ENCODE measurements at places on chromosomes 1 and 21.

DNA sequence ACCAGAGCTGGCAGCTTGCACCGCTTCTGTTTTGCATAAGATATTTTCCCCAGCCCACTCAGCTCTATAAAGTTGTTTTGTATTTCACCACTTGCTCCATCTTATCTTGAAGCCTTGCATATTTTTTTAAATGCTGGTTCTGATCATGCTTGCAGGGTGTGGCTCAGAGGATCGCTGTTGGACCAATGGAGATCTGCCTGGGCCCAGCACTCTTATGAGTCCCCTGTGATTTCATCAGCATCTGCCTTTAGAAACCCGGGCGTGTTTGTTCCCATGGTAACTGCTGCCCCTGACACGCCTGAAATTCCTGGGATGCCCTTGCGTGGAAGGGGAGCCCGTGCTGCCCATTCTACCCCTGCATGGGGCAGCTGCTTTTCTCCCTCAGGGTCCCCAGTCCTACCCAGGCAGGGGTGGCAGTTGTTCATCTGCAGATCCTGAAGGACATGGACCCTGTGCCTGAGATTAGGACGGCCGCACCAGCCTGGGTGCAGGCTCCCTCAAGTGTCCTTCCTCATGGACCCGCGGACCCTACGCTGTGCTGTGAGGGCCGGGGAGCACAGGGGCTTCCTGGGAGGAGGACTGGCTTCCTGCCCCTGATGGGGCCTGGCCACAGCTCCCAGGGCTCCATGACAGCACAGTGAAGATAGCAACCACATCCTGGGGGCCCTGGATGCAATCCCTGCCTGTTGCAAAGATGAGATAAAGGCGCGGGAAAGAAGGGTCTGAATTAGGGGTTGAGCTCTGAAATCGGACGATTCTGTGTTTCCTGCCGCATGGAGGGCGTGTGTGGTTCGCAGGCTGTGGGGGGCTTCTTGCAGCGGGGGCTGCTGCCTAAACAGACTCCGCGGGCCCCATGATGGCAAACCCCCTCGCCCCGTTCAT, 226.5 kb downstream of the SDCCAG8 start:
- no peak for DNase-seq

- DNase-seq, result no peak
These were observed 73.4 kb upstream of the F3 start for GRCh38 chr1:94614996-94615395.

DNA sequence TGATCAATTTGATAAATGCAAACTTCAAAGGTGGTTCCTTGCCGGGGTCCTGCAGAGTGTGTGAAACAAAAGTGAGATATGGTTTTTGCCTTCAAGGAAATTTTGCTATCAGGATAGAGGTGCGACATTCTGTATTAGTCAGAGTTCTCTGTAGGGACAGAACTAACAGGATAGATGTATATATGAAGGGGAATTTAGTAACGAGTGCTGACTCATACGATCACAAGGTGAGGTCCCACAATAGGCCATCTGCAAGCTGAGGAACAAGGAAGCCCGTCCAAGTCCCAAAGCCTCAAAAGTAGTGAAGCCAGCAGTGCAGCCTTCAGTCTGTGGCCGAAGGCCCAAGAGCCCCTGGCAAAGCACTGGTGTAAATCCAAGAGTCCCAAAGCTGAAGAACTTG, 157.0 kb downstream of the RYR2 start:
- no peak for DNase-seq

DNA sequence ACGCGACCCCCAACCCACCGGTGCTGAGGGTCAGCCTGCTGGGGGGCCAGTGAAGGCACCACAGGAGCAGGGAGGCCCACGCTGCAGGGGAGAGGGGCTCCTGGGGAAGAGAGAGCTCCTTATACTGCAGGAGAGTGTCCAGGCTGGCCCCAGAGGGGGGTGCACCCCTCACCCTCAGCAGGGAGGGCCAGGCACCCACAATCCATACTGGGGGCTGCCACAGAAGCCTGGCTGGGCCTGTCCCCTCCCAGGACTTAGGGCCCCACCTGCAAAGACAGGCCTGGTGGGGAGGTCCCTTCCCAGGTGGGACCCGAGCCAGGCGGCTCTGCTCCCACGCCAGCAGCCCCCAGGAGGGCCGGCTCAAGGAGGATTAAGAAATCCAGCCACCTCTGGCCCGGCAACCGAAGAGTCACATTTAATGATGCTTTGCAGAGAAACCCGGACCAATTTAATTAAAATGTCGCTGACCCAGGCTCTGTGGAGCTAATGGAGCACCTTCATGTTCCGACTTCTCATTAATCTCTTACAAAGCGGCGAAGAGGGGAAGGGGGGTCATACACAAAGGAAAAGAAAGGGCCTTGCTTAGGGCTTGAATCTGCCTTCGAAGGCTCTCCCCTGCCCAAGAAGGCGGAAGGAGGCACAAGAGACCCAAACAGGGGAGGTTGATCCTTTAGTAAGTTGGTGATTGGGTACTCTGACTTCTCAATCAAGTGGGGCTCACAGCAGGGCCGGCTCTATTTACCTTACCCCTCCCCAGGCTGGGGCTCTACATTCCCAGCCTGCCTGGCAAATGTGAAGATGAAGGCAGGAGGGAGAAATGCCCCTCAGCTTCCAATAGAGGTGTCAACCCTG, 25.0 kb downstream of the WNT9A start:
- DNase-seq, result no peak

- DNase-seq, result no peak
These were observed 35.5 kb downstream of the PLA2G4A start for GRCh38 chr1:186864296-186864695.

DNA sequence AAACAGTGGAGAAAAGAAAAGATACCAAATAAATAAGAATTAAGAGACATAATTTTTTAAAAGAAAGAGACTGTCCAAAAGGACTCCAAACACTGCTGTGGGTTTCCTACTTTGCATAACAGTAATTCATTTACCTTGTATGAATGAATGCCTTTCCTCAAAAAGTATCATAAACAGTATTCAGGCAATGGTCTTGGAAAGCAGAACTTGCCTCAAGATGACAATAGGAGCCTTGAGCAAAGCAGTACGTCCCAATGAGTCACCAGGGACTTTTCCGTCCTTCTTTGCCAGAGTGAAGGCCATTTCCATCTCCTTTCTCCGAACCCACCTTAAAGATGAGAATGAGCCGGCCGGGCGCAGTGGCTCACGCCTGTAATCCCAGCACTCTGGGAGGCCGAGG, 186.4 kb downstream of the ZBTB18 start:
- DNase-seq, result no peak

- no peak for DNase-seq
These were observed 47.0 kb downstream of the CD46 start for GRCh38 chr1:207798847-207799246.

Data from thoracic aorta (tissue), 2 donors.